ENCODE measurements at places on chromosomes 13 and 19.

GRCh38 chr19:53549340-53549739 lies 11.4 kb downstream of the ZNF331 start:
- DNase-seq, result no peak

DNA sequence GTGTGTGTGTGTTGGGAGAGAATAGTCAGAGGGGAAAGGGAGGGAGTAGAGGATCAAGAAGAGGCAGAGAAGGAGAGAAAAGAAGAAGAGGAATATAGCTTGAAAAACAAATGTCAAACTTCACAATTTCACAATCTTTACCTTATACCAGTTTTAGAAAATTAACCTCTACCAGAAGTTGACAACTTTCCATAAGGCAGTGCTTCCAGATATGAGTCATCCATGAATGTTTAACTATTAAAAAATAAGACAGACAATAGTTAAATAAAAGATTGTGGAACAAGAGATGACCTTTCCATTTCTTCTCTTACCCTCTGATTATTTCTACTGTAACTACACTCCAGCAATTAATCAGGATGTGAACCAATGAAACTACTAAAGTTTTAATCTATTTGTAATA lies 229.4 kb downstream of the ITGBL1 start:
- DNase-seq, result no peak

DNA sequence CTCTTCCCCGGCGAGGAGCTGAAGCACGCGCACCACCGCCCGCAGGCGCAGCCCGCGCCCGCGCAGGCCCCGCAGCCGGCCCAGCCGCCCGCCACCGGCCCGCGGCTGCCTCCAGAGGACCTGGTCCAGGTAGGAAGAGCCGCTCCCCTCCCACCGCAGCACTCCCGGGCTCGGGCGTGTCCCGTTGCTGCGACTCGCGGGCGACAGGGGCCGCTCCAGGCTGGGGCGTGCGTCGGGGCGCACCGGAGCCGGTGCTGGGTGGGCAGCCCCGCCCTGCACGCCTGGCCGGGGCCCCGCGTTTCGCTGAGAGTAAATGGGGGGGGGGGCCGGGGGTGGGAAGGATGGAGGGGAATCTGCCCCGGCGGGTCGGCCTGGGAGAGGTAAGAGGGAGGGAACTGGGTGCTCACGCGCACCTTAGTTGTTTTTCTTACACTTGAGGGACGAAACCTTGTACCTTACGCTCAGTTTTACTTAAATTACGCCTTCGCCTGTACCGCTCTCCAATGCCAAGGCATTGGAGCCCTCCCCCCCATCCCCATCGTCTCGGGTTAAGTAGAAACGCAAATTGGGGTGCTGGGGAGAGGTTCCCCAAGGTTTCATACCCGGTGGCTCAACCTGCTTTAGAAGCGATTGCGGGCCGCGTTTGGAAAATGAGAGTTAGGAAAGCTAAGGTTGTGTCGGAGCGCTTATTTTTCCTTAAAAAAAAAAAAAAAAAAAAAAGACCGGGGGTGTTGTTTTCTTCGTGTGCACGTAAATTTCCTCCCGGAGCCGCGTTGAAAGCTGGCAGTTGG lies 850 bp downstream of the KLF5 start:
- DNase-seq, result peak; percentile 50

DNA sequence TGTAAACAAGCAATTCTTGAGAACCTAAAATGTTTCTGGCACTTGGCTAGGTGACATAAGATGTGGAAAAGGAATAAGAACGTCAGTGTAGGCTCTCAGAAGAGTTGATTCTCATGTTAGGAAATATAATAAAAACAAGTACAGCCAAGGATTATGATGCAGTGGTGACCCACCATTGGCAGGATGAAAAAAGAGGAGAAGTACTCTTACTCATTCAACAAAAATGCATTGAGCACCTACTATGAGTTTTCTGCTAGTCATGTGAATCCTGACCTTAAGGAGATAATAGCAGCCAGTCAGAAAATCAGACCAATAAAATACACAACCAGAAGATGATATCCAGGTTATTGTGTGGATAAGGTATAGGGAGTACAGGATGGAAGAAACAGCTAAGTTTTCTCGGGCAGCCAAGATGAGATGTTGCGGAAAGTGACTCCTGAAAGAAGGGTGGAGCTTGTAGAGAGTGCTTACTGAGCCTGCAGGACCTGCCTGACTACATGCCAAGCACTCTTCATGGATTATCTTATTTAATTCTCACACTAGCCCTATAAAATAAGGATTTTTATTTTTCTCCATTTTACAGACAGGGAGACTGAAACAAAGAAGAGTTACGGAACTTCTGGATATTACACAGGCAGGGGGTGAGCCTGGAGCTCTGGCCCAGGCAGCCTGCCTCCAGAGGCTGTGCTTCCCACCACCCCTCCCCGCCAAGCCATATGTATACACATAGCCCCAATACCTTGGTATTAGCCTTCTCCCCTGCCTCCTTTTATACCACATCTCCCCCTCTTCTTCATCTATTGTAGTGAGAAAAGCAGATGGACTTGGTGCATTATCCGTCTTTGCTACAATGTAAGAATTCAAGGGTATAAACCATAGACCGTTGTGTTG lies 58.0 kb downstream of the TGDS start:
- no peak for DNase-seq

GRCh38 chr13:112172017-112172416 lies 105.1 kb downstream of the SOX1 start:
- DNase-seq, result no peak

DNA sequence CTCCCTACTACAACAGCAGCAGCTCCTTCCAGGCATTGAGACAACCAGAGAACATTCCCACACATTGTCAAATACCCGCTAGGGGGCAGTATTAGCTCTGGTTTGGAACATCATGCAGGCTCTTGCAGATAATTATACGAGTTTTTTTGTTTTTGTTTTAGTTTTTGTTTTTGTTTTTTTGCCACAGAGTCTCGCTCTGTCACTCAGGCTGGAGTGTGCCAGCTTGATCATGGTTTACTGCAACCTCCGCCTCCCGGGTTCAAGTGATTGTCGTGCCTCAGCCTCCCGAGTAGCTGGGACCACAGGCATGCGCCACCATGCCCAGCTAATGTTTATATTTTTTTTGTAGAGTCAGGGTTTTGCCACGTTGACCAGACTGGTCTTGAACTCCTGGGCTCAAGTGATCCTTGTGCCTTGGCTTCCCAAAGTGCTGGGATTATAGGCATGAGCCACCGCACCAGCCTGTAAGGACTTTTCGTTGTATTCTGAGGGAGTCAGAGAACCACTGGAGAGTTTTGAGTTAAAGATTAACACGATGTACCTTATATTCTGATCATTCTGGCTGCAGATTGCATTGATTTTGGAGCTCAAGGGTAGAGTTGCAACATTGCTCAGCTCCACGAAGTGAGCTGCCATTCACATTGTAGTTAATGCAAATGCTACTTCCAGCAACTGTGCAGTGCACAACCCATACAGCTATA lies 41.7 kb upstream of the CEACAM20 start:
- DNase-seq, result peak; percentile 38

DNA sequence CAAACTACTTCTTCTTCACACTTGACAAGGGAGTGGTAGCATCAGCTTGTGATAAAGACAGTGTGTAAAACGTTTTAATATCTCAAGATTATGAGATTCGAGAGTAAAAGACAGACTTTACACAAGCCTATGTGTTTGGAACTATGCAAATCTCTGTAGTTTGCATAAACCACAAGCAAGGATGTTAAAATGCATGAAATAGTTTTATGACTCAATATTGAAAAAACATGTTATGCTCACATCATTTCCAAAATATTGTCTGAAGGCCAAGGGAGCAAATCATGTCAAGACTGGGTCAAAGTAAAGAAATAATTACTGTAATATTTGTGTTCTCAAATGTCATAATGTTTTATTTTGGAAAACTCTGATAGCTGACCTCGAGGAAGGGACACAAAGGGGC lies 316.8 kb upstream of the KLF12 start:
- no peak for DNase-seq

GRCh38 chr19:6023085-6023682 lies 45.2 kb upstream of the RANBP3 start:
- DNase-seq, result no peak

GRCh38 chr13:37192956-37193355 lies 87.5 kb upstream of the CSNK1A1L start:
- no peak for DNase-seq

DNA sequence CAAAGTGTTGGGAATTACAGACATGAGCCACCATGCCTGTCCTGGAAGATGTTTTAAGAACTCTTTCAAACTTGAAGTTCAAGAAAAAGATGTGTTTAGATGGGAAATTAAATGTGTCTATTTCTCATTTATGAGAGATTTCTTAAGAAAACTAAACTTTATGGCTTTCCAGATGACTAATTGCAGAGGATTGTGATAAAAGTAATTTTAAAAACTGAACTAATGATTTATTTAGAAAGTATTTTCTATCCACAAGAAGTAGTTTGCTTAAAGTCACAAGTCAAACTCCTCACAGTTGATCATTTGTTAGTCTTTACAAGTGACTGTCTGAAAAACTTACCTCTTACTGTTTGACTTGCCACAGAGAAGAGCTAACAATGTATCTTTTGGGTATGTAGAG lies 89.6 kb upstream of the SPRY2 start:
- DNase-seq, result no peak

GRCh38 chr19:35764432-35765315 lies 6.7 kb downstream of the PROSER3 start:
- DNase-seq, result no peak

GRCh38 chr13:86653009-86653408 lies 853.8 kb upstream of the SLITRK6 start:
- no peak for DNase-seq

DNA sequence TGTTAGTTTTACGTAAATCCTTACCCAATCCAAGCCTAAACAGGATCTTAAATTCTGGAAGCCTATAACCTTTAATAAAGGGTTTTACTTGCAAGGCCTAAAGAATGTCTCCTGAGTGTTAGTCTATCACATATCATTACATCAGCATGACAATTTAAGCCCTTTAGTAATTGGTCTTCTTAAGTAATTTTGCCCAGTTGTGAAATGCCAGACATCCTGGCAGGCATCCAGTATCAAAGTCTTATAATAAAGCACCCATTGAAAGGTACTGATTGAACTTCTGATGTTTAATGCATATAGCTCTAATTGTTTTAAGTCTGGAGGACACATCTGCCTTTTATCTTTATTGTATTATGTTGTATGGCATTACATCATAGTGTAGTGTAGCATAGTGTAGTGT lies 1078.9 kb downstream of the SLITRK1 start:
- DNase-seq, result no peak

GRCh38 chr19:58520257-58520599 lies 618 bp upstream of the ZBTB45 start:
- no peak for DNase-seq

- DNase-seq, result no peak
Measured at GRCh38 chr19:31274251-31275067, 74.8 kb downstream of the TSHZ3 start.

- no peak for DNase-seq
Measured at GRCh38 chr19:57802269-57802668, 12.4 kb downstream of the ZNF552 start.

DNA sequence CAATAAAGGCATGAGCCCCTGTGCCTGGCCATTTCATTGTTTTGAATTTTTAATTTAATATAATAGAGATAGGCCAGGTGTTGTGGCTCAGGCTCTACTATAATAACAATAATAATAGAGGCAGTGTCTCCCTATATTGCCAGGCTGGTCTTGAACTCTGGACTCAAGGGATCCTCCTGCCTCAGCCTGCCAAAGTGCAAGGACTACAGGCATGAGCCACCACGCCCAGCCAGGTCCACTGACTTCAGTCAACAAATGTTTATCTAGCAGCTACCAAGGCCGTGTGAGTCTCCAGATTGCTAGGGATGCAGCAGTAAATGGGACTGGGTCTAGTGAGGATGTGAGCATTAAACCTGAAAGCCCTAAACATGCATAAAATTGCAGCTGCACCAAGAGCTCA lies 13.8 kb upstream of the ILF3 start:
- no peak for DNase-seq

DNA sequence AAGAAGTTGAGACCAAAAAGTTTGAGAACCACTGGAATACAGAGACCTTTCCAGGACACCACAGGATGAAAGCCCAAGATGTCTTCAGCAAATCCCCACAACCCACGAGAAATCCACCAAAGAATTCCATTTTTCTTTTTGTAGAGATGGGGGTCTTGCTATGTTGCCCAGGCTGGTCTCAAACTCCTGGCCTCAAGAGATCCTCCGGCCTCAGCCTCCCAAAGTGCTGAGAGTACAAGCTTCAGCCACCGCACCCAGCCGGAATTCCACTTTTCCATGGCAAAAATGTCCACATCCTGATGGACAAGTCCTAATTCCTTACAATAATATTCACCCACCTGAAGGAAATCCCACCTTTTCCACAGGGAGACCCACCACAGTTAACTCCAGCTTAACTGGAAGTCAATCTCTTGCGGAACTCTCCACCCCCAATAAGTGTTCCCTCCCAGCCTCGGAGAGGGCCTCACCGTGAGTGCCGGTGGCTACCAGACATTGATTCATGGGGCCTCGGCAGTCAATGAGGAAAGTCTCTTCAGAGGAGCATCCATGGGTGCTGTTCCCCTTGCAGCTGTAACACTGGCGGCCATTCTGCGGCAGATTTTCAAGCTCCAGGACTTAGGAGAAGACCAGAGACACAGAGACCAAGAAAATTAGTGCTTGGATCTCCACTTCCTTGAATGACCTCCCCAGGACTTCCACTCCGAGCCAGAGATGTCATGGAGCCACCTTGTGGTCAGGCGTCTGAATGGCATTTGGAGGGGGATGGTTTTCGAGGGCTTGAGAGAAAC lies 12.3 kb upstream of the CADM4 start:
- peak; percentile 46 for DNase-seq

DNA sequence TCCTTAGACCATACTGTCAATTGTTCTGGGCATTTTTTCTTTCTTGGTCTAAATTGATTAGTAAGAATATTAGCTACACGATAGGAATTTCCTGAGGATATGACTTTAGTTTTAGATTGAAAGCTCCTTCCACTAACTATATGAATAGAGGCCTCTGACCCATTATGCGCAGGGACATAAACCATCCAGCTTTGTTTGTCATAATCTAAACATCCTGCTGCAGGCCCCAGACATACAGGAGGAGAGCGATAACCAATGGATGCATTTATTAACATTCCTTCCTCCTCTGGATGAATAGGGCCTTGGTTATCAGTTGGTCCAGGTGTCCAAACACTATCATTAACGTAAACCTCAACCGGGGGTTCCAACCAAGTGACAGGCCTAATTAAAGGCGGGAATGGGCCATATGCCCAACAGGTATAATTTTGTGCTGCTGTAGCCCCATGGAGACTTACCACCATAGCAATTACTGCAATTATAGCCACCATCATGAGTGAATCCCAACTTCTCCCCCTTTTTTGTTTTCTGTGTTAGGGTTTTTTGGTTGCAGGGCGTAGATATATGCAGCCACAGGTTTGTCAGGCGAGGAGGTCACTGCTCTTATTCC lies 32.6 kb downstream of the CLEC4M start:
- DNase-seq, result no peak

DNA sequence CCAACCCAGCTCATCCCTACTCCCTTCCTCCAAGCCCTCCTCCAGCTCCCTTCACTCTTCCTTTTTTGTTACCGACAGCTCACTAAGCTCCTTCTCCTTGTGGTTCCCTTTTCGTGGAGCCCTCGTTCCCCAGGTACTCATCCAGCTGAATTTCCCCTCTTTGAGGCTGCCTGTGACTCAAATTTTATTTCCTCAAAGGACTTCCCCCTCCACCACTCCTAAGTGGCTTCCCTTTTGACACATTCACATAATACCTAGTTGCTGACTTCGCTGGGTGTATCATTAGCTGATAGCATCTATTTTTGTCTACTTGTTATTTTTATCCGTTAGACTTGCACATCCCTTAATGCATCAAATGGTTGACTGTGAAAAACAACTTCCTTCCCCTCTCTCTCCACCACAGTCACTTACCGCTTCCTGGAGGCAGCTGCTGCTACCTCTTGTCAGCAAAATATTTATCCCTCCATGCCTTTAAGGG lies 14.5 kb downstream of the FFAR2 start:
- peak; percentile 29 for DNase-seq

GRCh38 chr19:38224014-38224862 lies at the start of gene DPF1:
TSS of gene DPF1 (minus strand) at chr19:38224222. CDS start at chr19:38224142, 80 bp downstream.
- DNase-seq, result peak; percentile 60
